ENCODE measurements at places on chromosomes 3 and 15.
A peak's percentile ranks its signal among the peaks of the same experiment; 100 is the strongest.

DNA sequence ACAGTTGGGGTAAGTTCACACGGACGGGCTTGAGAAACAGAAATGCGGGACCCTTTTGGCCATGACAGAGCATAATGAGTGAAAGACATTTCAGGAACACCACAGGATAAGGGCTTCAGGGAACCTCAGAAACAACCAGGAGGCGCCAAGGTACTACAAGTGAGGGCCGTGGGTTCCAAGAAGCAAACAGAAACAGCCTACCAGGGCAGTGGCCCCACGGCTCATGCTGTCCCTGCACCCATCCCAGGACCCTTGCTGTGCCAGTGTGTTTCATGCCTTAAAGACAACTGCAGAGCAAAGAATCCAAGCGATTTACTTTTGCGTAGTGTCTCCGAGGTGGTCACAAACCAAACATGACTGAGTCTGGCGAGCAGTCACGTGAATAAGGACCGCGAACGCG, 54.0 kb downstream of the RUBCN start:
- DNase-seq: peak; percentile 7

GRCh38 chr3:27677565-27677964, 44.6 kb downstream of the EOMES start:
- DNase-seq: no peak

- DNase-seq: no peak
These were observed 398.6 kb downstream of the TBL1XR1 start for GRCh38 chr3:176798680-176799079.

GRCh38 chr15:66591322-66591862, 25.6 kb upstream of the LCTL start:
- DNase-seq: no peak

DNA sequence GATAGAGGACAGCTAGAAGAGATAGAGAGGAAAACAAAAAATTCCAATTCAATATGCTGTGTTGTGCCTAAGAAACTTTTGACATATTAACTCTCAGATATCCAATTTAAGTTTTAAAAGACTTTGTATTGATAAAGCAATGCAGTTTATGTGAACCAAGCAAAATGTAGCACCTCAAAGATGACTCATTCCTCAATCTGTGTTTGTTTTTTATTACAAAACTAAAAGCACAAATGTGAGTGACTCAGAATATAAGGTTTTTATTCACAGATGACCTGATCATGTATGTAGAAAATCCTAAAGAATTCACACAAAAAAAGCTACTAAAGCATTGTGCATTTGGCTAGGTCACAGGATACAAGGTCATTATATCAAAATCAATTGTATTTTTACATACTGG, 11.1 kb downstream of the HCLS1 start:
- DNase-seq: no peak

DNA sequence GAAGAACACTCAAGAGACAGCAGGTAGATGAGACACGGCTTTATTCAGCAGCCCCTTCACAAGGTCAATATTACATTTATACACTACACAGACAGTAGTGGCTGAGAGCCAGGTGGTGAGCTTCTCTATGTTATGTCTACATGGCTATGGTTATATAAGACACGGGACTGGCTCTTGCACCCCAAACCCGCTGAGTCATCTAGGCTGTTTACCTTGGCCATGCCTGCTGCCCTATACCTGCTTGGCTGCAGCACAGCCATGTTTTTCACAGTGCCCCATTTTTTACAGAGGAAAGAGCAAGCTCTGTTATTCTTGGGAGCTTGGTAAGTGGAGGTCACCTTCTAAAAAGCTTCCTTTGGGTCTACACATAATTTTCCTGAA, 231.6 kb downstream of the IGSF11 start:
- DNase-seq: no peak

DNA sequence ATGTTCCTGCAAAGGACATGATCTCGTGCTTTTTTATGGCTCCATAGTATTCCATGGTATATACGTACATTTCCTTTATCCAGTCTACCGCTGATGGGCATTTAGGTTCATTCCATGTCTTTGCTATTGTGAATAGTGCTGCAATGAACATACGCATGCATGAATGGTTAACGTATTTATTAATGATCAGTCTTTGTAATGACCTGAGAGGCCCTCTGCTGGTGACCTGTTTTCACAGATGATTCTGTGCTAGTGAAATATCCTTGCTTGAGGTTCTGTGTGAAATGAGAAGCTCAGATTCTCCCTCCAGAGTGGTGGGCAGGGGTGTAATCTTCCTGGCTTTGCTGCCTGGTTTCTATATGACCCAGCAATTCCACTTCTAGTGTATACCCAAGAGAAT, 160.2 kb upstream of the RASGRP1 start:
- DNase-seq: no peak

DNA sequence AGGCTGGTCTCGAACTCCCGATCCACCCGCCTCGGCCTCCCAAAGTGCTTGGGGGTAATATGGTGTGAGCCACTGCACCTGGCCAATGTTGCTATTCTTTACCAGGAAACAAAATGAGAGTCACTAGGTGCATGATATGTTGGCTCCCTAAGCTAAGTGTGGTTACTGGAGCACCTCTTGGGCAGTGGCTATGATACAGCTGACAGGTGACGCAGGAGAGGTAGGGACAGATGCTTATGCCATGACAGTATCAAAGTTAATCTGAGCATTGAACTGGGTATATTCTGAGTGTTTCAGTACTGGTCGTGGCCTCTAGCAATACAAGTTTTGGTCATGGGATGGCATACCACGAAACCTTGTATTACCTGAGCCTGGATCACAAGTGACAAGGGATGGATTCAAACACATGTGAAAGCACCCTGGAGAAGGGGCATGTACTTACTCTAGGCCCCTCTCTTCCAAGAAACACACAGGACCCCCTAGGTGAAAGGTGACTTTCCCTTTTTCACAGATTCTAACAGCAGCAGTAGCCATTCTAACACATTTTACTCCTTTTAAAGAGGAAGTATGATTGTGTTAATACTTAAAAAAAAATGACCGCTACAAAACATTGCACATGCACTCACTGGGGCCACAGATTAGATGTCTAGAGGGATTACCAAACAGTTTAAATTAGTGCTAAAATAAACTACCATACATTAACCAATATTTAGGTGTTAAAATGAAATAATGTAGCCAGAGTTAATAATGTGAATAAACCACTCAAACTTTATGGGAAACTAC, 467.3 kb downstream of the SHQ1 start:
- no peak for DNase-seq

- no peak for DNase-seq
These were observed 15.9 kb downstream of the IGDCC3 start for GRCh38 chr15:65361708-65362459.

- DNase-seq: no peak
These were observed 3.2 kb downstream of the ISG20 start for GRCh38 chr15:88641959-88642452.

DNA sequence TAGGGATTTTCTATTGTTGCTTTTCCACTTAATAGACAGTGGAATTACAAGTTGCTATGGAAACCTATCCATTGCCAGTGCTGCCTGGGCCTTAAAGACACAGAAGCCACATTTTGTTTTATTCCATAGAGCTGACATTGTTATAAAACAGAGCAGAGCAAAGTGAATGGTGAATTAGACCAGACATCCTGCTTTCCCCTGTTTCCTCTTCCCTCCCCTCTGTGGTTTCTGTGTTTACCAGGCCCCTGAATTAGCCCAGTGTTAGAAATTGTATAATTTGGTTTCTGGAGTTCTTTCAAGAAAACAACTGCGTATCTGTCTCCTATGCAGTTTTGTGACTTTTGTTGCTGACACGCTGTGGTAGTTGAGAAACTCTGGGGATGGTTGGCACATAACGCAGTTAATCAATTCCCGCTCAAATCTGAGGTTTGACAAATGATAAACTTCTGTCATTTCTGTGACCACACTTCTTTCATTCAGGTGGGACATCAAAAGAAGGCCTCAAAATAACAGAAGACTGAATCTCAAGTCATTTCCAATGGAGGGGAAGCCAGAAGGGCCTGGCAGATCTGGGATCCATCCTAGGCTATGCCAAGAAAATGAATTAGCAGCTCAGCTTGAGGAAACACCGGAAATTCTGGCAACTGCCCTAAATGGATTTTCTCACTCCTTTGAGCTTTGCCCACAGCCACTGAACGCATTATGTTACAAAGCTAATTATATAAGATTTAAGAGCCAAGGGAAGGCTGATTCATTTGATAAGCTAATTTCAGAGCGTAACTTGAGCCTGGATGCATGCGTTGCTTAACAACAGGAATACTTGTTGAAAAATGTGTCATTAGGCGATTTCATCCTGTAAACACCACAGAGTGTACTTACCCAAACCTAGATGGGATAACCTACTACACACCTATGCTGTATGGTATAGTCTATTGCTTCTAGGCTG, 46.9 kb downstream of the NR1D2 start:
- DNase-seq: peak; percentile 82

GRCh38 chr3:170044271-170044670, 6.5 kb downstream of the GPR160 start:
- DNase-seq: no peak

DNA sequence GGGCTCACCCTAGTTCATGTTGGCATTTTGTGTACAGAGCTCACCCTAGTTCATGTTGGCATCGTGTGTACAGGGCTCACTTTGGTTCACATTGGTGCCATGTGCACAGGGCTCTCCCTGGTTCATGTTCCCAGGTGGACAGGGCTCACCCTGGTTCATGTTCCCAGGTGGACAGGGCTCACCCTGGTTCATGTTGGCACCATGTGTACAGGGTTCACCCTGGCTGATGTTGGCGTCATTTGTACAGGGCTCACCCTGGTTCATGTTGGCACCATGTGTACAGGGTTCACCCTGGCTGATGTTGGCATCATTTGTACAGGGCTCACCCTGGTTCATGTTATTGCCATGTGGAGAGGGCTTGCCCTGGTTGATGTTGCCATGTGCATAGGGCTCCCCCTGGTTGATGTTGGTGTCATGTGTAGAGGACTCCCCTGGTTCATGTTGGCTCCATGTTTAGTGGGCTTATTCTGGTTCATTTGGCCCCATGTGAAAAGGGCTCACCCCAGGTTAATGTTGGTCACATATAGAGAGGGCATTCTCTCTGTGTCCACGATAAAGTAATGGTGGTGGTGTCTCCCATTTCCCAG, 31.7 kb upstream of the NR2C2 start:
- DNase-seq: no peak

- DNase-seq: peak; percentile 6
These were observed 27.8 kb downstream of the STAC start for GRCh38 chr3:36408146-36408545.

DNA sequence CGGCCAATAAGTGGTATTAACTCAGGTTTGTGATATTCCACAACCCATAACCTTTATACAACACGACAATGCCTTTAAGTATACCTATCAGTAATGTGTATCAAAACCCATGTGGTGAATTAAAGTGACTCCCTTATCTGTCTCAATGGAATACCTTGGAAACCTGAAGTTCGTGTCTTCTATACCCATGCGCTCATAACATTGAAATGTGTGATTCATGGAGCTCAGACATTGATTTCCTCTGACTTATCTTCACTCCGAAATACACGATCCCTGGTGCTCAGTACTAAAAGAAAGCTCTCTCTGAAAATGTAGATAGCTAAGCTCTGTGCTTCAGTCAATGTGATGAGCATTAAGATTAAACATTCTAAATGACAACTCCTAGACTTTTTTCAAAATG, 140.3 kb downstream of the TBC1D5 start:
- DNase-seq: no peak

DNA sequence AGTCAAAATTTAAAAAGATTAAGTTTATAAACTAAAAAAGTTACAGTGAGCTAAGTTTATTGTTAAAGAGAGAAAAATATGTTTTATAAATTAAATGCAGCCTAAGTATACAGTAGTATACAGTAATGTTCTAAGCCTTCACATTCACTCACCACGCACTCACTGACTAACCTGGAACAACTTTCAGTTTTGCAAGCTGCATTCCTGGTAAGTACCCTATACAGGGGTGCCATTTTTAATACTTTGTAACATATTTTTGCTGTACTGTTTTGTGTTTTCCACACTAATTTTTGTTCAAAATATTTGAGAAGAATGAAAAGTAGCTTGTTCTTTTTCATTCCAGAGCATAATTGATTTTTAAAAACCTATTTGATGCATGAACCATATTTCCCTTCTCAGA, 524.9 kb downstream of the RBMS3 start:
- no peak for DNase-seq

GRCh38 chr15:76972389-76973361, 22.3 kb upstream of the PSTPIP1 start:
- DNase-seq: no peak

DNA sequence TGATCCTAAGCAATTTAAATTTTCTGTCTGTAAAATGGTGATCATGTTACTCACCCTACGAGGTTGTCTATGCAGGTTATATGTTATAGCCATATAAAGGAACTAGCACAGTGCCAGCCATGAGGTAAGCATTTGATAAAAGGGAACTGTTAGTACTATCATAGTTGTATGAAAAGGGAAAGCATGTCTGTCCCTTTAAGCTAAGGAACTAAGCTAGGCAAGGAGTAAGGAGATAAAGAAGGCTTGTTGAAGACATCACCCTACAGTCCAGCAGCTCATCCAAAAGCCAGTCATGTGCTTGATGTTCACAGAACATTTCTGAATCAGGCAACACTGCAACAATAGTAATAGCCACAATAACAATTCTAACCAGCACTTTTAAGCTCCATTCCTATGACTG, 243.9 kb downstream of the ZBTB20 start:
- DNase-seq: peak; percentile 54

- no peak for DNase-seq
These were observed 160.5 kb downstream of the ANO10 start for GRCh38 chr3:43461345-43461744.

GRCh38 chr3:41836360-41837134, 125.4 kb downstream of the ULK4 start:
- DNase-seq: no peak

DNA sequence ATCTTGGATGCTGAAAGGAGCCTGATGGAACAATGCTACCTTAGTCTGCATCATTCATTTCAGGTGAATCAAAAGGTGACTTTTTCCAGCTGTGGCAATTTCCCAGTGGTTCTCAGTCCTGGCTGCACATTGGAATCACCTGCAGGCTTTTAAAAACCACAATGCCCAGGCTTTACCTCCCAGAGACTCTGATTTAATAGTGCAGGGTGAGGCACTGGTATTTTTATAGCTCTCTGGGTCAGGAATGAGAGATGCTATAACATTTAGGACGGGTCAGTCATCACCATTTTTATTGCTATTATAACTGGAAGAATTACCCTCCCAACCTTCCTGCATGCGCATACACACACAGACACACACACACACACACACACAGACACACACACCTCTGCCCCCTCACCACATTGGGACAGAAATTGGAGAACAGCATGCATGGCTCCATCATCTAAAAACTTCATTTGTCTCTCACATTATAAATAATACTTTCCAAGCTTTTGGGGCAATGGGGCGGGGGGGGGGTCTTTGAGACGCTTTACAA, 41.1 kb downstream of the LARP6 start:
- DNase-seq: no peak

- no peak for DNase-seq
These were observed 2.0 kb downstream of the EPHB3 start for GRCh38 chr3:184563561-184563925.

DNA sequence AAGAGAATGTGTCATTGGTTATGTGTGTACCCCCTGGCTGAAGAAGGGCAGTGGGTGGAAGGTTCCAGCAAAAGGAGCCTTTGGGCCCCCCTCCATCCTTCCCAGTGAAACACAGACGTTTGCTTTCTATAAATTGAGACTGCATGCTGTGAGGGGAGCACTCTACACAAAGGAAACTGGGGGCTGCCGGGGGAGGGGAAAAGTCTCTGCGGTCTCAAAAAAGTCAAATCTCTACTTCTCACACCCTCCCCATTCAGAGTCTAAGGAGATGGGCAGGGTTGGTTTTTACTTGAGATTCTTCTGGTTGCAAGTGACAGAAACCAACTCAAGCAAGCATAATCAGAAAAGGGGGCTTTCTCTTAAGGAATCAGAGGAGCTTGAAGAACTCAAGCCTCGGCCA, 50.1 kb upstream of the TLE3 start:
- peak; percentile 76 for DNase-seq
